ENCODE measurements at places on chromosomes 2 and 18. TPM values are rescaled to one million over a fixed set of nuclear protein-coding genes. Genes with fewer than 3 reads are reported as not detected.
A peak's percentile ranks its signal among the peaks of the same experiment; 100 is the strongest.

IL1RN gene
- not detected for total RNA-seq

DNA sequence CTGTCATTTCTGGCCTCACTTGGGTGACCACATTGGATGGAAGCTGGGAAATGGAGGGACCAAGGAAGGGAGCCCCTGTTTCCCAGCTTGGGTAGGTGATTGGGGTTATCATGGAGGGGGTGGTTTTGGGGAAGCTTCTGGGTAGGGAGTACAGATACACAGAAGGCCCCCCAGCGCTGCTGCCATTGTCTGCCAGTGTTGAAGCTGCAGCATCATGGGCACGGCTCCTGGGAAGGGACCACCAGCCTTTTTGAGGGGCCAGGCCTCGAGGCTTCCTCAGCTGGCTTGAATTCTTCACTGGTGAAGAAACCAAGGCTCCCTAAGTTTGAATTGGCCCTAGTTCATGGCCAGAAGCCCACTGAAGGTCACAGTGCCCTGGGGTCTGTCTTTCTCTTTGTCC lies 25.2 kb downstream of the SH3RF3 start:
- DNase-seq, result no peak

DNA sequence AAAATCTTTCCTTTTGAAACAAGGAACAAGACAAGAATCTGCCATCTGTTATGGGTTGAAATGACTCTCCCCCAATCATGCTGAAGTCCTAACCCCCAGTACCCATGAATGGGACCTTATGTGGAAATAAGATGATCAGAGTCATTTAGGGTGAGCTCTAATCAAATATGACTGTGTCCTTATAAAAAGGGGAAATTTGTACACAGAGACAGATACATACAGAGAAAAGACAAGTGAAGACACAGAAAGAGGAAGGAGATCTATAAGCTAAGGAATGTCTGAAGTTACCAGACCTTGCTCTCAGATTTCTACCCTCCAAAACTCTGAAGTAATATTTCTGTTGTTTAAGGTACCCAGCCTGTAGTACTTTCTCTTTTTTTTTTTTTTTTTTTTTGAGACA lies 15.7 kb downstream of the TGFBRAP1 start:
- no peak for DNase-seq

CLK1 gene
- total RNA-seq, result 31.6 TPM

- no peak for DNase-seq
Observed at GRCh38 chr2:203777030-203777429, 70.6 kb downstream of the CD28 start.

DNA sequence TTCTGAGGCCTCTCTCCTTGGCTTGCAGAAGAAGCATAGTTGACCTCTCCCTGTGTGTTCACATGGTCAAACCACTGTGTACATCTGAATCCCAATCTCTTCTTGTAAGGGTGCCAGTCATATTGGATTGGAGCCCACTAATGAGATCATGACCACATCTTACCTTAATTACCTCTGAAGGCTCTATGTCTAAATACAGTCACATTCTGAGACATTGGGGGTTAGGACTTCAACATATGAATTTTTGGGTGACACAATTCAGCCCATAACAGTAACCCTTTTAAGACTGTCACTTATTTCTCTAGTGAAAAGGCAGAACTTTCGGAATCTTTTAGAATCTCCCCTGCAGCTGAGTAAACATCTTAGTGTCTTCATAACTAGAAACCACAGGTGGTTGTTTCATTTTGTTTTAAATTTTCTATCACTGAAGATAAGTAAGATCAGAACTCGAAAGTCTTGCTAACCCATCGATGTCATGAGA lies 33.3 kb downstream of the BMP10 start:
- DNase-seq, result no peak

DNA sequence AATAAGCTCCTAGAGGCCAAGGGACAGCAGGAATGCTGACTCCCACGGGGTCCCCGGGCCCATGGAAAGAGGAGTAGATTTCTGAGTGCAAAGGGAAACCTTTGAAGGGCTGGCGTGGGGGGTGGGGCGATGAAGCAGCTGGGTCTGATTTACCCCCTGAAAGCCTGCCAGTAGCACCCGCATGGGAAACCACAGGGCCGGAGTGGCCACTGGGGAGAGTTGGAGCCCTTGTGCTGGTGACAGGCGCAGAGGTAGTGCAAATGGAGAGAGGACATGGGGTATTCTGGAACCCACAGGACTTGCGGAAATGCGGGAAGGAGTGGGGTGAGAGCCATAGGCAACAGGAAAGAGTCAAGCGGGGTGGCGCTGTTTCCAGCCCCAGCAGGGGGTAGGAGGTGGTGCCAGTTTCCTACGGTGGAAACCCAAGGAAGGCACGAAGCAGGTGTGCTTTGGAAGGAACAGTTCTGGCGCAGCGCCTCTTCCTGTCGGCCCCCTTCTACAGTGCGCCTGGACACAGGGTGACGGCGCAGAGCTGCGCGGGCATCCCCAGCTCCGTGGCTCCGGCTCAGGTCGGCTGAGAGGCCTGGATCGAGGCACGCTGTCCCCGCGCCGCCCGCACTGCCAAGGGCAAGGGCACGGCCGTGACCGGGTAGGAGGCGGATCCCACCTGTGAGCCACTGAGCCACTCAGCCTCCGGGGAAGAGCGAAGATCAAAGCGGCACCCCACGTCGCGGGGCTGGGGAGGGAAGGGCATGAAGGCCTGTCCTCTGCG lies 149.0 kb upstream of the GLI2 start:
- DNase-seq, result no peak

- no peak for DNase-seq
Observed at GRCh38 chr2:123047186-123047585, 977.9 kb upstream of the CNTNAP5 start.

- no peak for DNase-seq
Observed at GRCh38 chr2:142048581-142048980, 82.2 kb downstream of the LRP1B start.

GRCh38 chr2:157523270-157524247 lies 79.7 kb upstream of the CYTIP start:
- DNase-seq, result no peak

TMEM163 gene
- not detected for total RNA-seq

FSHR gene
- not detected for total RNA-seq

DNA sequence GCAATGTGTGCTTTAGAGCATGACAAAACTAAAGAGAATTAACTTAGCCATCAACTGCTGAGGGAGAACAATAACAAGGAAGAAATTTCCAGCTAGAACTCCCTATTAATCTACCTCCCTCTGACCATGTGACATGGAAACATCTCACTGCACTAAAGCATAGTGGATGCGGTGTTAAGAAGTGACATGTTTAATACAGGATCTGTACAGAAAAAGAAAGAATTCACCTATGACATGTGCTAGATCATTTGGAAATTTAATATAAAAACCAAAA lies 202.3 kb upstream of the KLHL14 start:
- no peak for DNase-seq

GRCh38 chr18:78935406-78935805 lies 44.2 kb upstream of the SALL3 start:
- no peak for DNase-seq

DNA sequence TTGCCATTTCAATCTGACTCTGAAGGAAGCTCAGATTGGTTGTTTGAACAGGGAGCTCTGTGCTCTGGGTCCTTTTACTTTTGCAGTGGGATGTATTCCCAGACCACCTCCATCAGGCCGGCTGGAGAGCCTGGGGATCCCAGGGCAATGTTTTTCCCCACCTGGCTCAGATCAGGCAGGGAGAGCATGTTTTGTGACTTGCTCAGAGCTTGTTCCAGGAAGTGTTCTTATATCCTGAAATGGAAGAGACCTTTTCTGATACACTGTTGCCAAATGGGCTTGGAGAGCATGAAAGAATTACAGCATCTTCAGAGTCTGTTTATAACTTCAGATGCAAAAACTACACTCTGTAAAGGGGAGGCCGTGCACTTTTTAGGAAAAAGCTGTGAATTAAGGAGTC lies 56.0 kb downstream of the LIPG start:
- no peak for DNase-seq

SEPTIN10 gene
- 12.3 TPM for total RNA-seq

- no peak for DNase-seq
Observed at GRCh38 chr18:427005-427404, 73.5 kb downstream of the COLEC12 start.

ALPP gene
- 6.2 TPM for total RNA-seq

GRCh38 chr2:70396612-70397011 lies 94.7 kb upstream of the FAM136A start:
- no peak for DNase-seq

GRCh38 chr2:104938231-104938941 lies 84.5 kb downstream of the POU3F3 start:
- DNase-seq, result no peak

- DNase-seq, result no peak
Observed at GRCh38 chr2:179741317-179741716, 120.1 kb downstream of the ZNF385B start.

NABP1 gene
- total RNA-seq, result 1.9 TPM

PAX8 gene
- not detected for total RNA-seq

GRCh38 chr2:4588606-4589005 lies 885.2 kb downstream of the DCDC2C start:
- no peak for DNase-seq

SERPINB5 gene
- total RNA-seq, result not detected

GRCh38 chr2:238898534-238899281 lies 50.8 kb downstream of the TWIST2 start:
- DNase-seq, result peak; percentile 27

DNA sequence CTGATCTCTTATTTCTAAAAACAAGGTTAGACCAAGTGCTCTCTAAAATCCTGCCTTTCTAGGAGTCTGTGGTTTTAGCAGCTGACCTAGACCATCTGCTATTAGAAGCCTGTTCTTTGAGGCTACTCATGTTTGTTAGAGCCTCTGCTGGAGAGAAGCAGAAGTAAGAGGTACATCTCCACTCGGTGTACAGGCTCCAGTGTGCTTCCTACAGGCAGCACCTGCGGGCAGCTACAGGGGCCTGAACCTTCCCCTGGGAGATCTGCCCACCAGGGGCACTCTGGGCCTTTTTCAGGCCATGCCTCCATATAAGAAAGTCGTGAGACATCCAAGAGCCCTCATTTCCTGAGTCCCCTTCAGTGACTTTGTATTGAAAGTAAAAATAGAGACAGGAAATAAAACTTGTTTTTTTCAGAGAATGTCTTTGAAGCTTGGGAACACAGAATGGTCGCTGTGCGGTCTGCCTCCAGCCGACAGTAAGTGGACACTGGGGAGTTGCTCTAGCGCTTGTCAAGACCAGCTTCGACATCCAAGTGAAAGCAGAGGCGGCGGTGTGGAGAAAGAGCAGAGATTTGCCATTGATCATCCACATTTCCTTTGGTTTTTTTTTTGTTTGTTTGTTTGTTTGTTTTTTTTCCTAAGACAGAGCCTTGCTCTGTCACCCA lies 31.7 kb downstream of the ONECUT2 start:
- no peak for DNase-seq

GRCh38 chr2:175640655-175641054 lies 361.4 kb downstream of the LNPK start:
- DNase-seq, result no peak

C2orf78 gene
- 0.07 TPM for total RNA-seq

DNA sequence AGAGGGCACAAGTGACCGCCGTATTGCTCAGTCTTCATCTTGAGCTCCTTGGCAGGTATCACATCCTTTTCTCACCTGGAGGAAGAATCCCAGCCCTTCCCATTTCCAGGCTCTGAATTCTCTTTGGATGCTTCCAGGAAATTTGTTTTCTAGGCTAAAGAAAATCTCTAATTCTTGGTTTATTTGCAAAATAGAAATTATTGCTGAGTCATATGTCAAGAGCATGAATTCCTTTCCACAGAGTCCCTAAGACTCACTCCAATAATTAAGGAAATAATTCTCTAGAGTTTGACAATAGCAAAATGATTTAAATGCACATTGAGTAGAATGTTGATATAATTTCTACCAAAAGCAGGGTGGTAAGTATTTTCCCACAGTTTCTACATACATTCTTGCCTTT lies 16.3 kb upstream of the CCDC68 start:
- DNase-seq, result no peak
